ENCODE measurements at places on chromosomes 7 and 10.

- no peak for DNase-seq
Measured at GRCh38 chr7:17022920-17023319, 141.1 kb upstream of the AGR3 start.

DNA sequence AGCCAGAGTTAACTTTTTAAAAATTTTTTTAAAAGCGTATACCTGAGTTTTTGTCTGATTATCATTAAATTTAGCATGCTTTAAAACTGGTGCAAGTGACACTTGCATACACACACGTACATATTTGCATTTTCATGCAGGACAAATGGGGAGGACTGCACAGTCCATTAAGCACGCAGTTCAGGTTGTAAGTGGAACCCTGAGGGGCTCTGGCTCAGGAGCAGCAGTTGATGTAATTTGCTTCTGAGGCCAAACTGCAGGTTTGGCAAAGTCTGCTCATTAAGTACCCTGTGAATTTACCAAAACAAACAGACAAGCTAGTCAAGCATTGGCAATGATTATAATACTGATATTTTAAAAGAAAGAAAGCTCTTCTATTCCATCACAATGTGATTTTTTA, 215.8 kb upstream of the PFKP start:
- DNase-seq = no peak

DNA sequence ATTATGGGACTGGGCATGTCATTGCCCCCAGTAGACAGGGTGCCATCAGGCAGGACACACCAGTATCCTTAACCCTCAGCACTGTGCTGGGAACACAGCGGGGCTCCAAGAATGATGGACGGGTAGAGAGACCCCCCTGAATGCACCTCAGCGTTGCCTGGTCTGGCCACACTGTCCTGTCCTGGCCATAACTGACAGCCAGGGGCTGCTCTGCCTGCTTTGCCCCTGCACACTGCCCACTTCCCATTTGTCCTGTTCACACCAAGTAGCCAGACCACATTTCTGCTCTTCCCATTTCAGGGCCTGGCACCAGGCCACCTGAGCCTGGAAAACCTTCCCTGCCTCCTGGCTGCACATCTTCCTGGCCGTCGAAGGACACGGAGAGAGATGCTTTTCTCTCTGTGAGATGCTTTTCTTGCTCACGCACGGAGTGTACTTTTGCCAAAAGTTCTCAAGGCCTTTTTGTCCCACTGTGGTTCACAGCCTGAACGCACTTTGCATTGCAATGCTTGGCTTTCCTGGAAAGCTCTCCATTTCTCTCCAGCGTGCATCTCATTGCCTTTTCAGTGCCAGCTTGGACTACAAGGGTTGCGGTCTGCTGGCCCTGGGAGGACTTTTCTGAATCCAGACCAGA, 131.0 kb upstream of the EEPD1 start:
- DNase-seq = no peak

- no peak for DNase-seq
Measured at GRCh38 chr10:129556316-129556715, 89.3 kb downstream of the MGMT start.

GRCh38 chr10:60534761-60535389, 145.2 kb upstream of the ANK3 start:
- DNase-seq = no peak

DNA sequence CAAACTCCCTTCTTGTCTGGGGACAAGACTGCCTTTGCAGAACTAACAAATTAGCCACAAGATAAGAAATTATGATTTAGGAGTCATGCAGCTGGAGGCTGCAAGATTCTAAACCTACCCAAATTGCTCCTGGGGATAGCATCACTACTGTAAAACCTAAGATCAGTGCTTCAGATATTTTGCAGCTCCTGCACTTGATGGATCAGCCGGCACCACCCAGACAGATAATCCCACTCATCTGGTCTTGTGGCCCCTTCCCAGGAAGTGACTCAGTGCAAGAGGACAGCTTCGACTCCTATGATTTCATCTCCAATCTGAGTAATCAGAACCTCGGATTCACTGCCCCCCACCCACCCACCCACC, 181.9 kb downstream of the AKR1D1 start:
- DNase-seq = no peak

- no peak for DNase-seq
Measured at GRCh38 chr7:121832347-121832746, 40.6 kb upstream of the PTPRZ1 start.

DNA sequence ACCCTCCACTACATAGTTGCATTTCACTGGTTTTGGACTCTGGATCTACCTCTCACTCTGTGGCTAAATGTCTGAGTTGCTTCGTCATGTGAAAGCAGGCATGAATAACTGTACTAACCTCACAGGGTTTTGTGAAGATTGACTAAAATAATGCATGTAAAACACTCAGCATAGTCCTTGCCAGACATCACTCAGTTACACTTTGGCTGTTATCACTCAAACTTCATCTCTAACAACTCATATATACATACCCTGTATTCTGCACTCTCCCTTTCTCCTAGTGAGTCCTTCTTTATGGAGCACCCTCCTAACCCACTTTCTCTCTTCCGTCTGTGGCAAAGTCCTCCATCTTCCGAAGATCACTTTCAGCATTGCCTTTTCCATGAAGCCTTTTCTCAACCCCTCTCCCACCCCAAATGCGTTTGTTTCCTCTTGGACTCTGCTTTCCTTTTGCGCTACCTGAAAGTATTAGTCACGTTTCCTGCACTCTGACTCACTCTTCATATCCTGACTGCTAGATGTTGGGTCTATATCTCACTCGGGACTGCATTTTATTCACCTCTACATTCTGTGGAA, 72.6 kb downstream of the OSBPL3 start:
- DNase-seq = peak; percentile 34

DNA sequence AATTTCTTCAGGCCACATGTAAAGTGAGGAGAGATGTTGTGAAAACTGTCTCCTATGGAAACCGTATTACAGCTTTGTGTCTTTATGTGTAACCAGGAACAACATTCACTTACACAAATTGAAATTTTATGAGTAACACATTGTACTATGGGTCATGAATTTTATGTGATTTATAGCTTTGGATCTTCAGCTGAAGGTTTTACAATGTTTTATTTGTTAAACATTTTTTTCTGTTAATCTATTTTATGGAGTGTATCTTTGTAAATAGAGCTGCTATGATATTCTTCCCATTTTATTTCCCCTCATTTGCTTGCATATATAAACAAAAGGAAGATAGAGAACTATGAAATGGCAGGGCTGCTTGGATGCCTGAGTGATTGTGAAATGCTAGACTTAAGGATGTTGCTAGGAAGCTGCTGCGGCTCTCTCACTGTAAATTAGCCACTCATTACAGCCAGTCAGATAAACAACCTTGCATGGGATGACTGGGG, 104.5 kb upstream of the PCLO start:
- no peak for DNase-seq

DNA sequence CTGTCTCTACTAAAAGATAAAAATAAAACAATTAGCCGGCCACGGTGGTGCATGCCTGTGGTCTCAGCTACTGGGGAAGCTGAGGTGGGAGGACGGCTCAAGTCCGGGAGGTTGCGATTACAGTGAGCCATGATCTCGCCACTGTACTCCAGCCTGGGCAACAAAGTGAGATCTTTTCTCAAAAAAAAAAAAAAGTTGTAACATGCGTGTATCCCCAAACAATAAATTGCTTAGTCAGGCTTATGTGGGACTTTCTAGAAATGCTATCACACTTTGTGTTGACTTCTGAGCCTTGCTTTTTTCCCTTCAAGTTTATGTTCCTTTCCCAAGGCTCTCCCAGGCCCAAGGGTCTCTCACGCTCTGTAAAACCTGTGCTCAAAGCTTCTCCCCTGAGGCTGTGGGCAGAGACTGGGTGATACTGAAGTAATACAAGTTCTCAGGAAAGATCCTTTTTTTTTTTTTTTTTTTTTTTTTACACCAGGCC, 88.0 kb upstream of the TNS3 start:
- no peak for DNase-seq

Data from activated T-cell treated with anti-CD3 and anti-CD28 coated beads for 24 hours (primary cell).